ENCODE measurements at places on chromosomes 4 and X.

DNA sequence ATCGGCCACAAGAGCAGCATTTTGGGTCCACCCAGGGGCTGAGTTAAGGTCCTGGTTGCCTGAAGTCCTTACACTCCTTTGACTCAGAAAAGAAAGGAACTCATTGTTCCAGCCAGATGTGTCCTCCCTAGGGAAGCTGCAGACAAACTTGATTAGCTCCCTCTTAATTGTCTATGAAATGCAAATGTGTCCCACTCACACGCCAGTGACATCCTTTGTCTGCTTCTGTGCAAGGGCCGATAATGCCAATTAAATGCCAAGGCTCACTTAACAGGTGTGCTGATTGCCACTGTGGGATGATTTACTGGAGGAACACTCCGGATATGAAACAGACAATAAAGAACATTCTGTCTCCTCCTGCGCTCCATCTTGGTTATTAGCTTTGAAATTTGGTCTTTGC, 332.9 kb upstream of the CPEB2 start:
- DNase-seq = no peak

- DNase-seq = no peak
Measured at GRCh38 chr4:54661169-54661568, 3.4 kb downstream of the KIT start.

GRCh38 chrX:107625739-107626138, 2.6 kb upstream of the PRPS1 start:
- no peak for DNase-seq

GRCh38 chr4:102403116-102403515, 57.8 kb upstream of the SLC39A8 start:
- no peak for DNase-seq

DNA sequence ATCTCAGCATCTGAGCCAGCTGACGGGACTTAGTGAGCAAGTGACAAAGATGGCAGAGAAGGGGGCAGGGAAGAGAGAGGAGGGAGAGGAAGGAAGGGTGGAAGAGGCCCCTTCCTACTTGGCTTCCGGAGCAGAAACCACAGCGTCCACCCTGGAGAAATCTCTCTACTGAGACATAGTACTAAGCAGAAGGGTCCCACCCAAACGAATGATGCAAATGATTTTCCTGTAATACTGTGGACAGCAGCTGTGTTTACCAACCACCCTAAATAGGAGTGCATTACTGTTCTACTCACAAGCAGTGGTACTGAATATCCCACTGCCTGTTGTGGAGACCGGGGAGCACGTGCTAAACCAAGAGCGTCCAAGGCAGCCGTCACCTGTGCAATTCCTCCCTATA, 29.4 kb downstream of the DTHD1 start:
- no peak for DNase-seq

GRCh38 chr4:150038335-150039076, 39.7 kb upstream of the DCLK2 start:
- no peak for DNase-seq

GRCh38 chr4:61723492-61723891, 523.4 kb downstream of the ADGRL3 start:
- no peak for DNase-seq

DNA sequence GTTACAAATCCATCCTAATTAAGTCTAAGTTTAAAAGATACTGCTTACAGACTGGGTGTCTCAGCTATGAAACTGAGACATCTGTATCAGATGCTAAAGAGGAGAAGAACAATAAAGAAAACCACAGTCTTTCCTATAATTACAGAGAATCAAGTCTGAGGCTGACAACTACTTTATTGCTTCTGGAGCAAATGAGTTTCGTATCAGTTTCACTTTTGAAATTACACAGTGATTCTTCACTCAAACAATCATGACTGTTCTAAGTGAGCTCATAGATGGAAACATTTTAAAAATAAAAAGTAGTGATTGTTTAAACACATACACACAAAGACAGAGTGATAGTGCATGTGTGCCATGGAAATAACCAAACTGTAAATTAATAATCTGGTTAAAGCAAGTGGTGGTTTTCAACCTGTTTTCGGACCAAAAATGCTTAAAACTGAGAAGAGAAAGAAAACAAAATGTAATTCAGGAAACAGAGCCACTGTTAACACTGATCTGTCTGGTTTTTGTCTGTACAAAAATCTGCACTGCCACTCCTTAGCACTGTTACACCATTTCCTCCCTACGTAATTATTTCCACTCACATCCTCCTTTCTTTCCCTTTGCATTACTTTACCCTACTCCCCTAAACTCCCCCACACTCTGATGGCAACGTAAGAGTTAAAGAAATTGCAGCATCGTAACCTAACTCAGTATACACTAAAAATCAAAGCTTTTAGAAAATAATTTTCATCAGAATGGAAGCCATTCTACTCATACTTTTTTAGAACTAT, 12.5 kb downstream of the RFC1 start:
- DNase-seq = no peak

- DNase-seq = no peak
Measured at GRCh38 chr4:159697322-159698283, 594.7 kb downstream of the RAPGEF2 start.

- DNase-seq = no peak
Measured at GRCh38 chr4:81030981-81031791, 678 bp downstream of the BMP3 start.

- no peak for DNase-seq
Measured at GRCh38 chr4:119113033-119113655, 22.5 kb upstream of the MYOZ2 start.

GRCh38 chrX:37350034-37350365, 836 bp downstream of the PRRG1 start:
- DNase-seq = no peak

DNA sequence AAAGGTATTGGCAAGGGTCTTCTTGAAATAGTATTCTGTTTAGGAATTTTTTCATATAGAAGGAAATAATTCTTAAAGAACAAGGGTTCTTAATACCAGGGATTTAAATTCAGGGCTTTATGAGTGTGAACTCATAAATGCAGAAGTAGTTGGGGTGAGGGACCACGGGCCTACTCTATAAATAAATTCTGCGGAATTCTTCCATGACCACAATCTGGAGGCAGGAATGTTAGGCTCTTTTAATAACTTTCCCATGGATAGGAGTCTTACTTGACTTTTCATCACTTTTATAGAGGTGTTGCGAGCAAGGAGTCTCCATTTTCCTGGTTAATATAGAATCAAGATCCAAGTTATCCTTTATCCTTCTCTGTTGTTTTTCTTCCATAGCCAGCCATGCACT, 76.7 kb upstream of the SLC4A4 start:
- DNase-seq = no peak

GRCh38 chrX:135536877-135537276, 16.4 kb downstream of the INTS6L start:
- no peak for DNase-seq

GRCh38 chrX:131739823-131740222, 195.9 kb downstream of the OR13H1 start:
- DNase-seq = no peak

GRCh38 chr4:139234253-139234652, 45.8 kb downstream of the MGARP start:
- DNase-seq = no peak

- DNase-seq = no peak
Measured at GRCh38 chrX:41602816-41603345, 85.9 kb upstream of the GPR34 start.
